M059J (cell line): ENCODE measurements at places on chromosomes 11 and 22.

GRCh38 chr22:30121960-30122359 lies 41.7 kb downstream of the HORMAD2 start:
- no peak for DNase-seq

- peak; percentile 47 for DNase-seq
Measured at GRCh38 chr11:114262681-114263512, 33.3 kb upstream of the NNMT start.

GRCh38 chr11:104781719-104782376 lies 116.4 kb downstream of the CASP12 start:
- no peak for DNase-seq

GRCh38 chr22:40231618-40232313 lies 54.0 kb downstream of the TNRC6B start:
- no peak for DNase-seq
